Fibroblast of skin of back (primary cell): ENCODE measurements at places on chromosomes 2 and 18.

DNA sequence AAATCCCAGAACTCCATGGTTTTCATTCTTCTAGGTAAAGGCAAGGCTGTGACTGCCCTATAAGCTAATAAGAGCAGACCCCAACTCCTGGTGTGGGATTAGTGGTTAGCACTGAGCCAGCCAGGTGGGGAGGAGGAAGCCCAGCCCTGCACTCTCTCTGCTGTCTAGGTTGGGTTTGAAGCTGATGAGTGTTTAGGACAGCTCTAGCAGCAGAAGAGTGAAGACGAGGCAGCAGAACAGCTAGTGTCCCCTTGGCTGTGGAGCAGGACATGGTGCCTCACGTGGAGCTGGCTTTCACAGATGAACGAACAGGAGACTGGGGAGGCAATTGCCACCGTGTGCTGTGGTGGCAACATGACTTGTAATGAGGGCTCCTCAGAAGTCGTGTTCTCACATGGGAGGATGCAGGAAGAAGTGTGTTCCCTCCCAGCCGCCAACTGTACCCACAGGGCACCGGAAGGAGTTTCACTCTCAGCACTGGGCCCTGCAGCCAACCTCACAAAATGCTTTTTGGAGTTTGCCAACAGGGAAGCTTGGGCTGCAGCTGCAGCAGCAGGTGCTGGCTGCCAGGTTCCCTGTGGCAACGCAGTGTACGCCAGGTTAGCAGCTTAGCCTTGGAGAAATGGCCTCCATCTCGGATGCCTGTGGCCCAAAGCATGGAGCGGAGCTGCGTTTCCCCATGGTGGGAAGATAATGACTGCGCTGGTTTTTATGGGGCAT is 328.2 kb downstream of the SETBP1 start:
- no peak for DNase-seq

DNA sequence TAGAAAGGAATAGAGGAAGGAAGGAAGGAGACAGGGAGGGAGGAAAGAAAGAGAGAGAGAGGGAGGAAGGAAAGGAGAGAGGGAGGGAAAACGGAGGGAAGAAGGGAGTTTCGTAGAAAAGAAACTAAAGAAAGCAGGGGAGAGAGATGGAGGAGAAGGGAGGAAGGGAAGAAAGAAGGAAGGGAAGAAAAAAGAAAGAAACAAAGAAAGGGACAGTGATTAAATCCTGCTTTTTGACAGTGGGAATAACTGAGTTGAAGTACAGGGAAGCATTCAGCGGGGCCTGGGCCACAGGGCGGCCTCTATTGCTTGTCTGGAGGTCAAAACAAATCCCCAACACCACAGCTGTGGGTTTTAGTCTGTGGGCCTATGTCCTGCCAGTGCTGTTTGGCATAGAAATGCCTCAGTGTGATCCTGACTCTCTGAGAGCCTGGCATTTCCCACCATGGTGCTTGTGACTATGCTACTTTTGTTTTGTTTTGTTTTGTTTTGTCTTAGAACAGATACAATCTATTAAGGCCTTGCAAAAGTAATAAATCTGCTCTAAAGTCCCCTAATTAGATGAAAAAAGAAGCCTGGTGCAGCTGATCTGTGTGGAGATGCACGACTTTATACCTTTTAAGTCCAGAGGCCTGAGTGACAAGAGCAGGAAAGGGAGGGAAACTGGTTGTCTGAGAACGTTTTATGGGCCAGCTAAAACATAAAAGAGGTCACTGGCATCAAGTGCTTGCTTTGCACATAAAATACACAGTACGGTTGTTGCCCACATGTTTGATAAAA is 40.0 kb downstream of the IL1RL2 start:
- no peak for DNase-seq

- DNase-seq, result no peak
These were observed 37.2 kb downstream of the PRKCE start for GRCh38 chr2:45688479-45689298.

GRCh38 chr18:10386956-10387355 is 67.5 kb upstream of the APCDD1 start:
- peak; percentile 8 for DNase-seq

DNA sequence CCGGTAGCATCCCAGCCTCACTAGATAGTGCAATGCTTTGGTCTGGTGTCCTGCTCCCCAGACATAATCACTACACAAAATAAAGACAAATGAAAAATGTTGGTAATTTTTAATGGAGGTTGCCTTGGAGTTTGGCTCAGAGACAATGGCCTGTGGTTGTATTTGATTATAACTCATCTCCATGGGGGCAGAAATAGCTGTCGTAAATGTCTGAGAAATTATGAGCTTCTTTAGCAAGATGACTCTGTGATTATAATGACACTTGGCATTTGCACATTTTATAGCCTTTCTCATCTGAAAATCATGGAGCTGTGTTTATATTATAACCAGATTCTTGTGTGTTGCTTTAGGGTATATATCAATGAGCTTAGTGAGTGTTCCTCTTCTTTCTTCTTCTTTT is 1779.7 kb upstream of the CELF4 start:
- DNase-seq, result no peak

- DNase-seq, result no peak
These were observed 87.2 kb downstream of the B3GNT2 start for GRCh38 chr2:62283147-62283546.

GRCh38 chr2:231909631-231910030 is 16.6 kb downstream of the NPPC start:
- DNase-seq, result no peak

DNA sequence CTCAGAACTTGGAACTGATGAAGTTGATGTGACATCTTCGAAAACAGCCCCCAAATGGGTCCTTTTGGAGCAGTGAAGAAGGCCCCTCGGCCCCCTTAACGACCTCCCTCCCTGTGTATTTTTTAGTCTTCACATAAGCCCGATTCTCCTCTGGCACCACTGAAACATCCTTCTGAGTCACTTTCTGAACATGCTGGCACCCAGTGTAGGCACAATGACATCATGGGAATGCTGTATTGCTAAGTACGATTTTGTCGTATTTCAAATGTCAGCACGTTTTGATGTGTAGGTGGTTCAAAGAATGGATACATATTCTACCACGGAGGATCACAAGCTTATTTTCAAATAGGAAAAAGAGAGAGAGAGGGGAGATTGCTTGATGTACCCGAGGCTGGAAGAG is 111.7 kb upstream of the RIOK3 start:
- DNase-seq, result peak; percentile 30

DNA sequence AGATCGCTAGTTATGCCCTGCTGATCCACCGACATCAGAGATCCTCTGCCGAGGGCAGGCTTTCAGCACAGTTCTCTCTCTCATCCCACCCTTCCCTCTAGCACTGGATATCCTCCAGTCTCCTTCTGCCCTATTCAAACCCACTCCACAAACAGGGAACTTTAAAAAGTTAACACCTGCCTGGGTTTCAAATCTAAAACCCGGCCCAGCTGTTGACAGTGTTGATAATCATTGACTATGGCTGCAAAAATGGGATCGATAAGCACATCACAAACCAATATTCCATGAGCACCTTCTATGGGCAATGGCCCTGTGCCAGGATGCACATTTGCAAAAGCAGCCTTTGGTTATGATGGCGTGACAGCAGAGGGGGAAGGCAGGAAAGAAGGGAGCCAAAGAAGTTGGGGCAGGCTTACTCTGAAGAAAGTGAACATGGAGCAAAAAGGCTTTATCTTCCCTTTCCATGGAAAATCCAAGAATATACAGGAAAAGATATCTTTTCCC is 482.3 kb upstream of the KLHL29 start:
- DNase-seq, result no peak

DNA sequence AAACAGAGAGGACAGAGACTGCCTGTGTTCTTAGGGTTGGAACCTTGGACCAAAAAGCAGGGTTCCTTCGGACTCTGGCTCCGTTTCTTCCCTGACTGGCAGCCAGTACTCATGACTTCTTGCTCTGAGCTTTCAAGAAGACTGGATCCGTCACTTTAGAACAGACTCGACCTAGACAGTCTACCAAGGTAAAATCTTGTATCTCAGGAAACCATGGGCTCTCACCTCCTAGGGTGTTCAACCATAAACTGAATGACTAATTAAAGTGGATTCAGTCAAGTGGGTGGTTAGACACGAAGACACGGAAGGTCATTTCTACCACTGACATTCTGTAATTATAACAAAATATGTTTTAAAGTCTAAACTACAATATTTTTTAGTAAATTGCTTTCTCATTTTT is 153.8 kb upstream of the SLC39A10 start:
- DNase-seq, result no peak

DNA sequence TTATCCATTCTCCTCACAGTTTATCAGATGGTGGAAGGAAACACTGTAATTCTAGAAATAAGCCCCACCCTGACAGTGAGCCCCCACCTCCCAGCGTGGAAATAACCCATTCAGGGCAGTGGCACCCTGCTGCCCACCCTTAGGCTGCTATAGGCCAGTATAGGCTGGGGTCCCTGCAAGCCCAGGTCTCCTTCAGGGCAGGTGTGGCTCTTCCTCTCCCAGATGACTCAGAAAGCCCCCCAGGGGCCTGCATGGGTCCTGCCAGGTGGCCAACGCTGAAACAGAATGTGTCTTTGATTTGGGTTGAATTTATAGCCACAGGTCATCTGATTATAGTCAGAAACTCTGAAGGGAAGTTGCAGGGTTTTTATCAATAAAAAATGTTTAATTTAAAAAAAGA is 136.4 kb downstream of the SH3RF3 start:
- DNase-seq, result no peak

DNA sequence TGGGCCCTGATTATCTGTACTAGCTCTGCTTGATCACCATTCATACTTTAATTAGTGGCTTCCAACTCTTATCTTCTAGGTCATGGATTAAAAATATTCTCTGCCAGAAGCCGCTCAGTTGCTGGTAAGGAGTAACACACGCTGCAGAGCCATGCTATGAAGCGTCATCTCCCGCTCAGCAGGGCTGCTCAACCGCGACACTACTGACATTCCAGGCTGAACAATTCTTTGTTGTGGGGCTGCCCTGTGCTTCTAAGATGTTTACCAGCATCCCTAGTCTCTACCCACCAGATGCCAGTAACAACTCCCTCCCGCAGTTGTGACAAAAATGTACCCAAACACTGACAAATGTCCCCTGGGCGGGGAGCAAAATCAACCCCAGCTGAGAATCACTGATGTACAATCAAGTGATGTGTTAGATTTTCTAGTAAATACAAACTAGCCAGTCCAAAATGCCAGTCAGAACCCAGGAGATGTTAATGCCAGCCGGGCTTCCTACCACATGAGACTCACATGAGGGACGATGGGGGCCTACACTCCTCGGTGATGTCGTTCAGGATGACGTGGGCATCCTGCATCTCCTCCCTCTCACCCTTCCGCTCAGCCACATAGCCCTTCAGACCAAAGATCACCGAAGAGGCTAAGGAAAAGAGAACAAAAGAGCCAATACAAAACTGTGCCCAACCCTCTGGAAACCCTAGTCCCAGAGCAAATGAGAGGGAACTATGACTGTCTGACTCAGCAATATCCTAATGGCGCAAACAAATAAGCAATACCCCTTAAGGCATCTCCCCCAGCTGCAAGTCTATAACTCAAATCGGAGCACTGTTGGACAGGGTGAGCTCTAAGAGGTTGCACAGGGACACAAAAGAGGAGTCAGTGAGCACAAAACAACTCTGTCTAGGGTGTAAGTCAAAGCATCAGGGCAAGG is 15.6 kb downstream of the ILKAP start:
- DNase-seq, result no peak

DNA sequence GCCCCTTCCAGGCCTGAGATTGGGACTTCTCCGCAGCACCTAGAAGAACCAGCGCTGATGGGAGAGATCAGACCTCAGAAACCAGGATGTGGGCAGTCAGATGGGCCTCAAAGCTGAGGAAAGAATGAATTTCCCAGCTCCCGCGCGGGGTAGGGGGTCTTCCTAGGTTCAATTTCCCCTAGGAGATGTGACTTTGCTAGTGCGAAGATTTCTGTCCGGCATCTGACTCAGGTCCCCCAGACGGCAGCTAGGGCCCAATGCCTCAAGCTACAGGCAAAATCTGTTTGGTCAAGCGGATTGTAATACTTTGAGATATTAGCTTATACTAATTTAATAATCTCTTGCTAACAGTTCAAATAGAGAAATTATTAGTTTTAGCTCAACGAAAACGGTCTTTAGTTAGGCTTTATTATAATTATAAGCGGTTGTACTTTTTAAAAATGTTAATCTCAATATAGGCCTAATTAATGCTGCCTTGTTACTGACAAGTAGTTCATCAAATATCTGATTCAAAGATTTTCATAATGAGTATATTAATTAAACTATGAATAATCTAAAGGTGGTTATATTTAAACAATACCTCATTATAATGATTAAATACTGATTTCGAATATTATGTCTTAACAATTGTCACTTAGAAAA is 5.8 kb downstream of the DLX1 start:
- DNase-seq, result no peak

GRCh38 chr2:121505005-121505404 is 25.7 kb upstream of the RNU4ATAC start:
- DNase-seq, result peak; percentile 76

GRCh38 chr2:38145236-38145635 is 69.3 kb upstream of the CYP1B1 start:
- DNase-seq, result no peak

DNA sequence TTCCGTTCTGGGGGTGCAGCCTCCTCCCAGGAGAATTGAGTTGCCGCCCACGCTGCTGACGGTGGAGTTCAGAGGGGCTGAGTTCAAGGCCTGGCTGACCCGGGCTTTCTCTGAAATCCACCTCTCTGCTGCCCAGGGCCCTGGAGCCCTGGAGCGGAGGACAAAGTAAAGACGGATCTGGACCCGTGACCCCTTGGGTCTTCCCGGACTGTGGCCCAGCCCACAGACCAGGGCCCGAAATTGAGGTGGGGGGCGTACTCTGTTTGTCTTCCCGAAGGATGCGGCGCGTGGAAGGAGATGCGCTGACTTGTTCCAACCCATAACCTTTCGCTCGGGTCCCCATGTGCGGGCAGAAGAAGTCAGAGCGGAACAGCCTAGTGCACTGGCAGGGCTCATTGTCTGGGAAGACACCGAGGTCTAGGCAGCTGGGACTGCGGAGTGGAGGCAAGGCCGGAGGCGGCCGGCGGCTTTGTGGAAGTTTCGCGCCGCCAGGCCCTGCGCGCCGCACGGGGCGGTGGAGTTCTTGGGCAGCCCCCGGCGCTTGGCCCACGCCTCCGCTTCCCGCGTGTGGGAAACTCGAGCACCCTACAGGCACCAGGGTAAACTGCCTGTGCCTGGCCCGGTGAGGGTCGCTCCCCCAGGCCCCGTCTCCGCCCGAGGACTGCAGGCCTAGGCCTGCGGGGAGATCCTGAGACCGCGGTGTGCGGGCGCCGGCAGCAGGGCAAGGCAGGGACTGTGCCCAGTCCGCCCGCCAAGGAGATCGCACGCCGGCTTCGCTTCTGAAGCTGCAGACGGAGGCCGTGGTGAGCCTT is 9.8 kb downstream of the POU3F3 start:
- DNase-seq, result no peak

DNA sequence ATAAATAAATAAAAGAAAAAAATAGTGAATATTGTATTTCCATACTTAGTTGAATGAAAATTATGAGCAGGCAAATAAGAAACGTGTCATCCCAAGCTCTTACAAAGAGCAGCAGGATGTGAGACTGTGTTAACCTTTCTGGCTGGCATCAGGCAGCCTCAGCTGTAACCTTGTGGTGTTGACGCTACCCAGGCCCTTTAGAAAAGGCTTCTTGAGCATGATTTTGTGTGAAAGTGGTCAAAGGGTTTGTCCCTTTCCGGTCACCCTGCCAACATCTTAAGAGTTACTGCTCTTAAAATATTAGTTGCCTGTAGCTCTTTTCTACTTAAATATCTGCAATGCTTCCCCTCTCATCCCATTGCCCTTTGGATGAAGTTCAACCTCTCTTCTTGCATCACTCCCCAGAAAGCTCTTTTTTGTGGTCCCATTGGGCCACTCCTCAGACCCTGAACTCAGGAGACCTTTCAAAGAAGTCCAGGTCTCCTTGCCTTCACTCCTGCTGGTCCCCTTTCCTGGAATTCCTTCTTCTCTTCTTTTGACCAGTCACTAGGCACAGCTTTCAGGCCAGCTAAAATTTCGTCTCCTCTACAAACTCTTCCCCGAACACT is 35.0 kb downstream of the RHOB start:
- DNase-seq, result no peak
